Metanephros (tissue), 2 donors: ENCODE measurements at places on chromosomes 5 and 9. TPM values are rescaled to one million over a fixed set of nuclear protein-coding genes. Genes with fewer than 3 reads are reported as not detected.

The FOXD1 gene
- 13.9 TPM for total RNA-seq

The SPINK4 gene
- total RNA-seq, result not detected

The C5orf58 gene
- not detected for total RNA-seq

The RHOBTB3 gene
- total RNA-seq, result 151 TPM

The ST8SIA4 gene
- 11.0 TPM for total RNA-seq

The HSPB3 gene
- 17.4 TPM for total RNA-seq

The LHX2 gene
- 0.12 TPM for total RNA-seq

The INPP5E gene
- 13.0 TPM for total RNA-seq
